NCI-H2081 treated with DMSO at 0.1 percent for 48 hours (cell line): ENCODE measurements at places on chromosomes 12 and 14.

GRCh38 chr12:113030875-113031525, 25.5 kb upstream of the DTX1 start:
- DNase-seq, result peak; percentile 21

- no peak for DNase-seq
Measured at GRCh38 chr14:105010891-105011291, 10.0 kb downstream of the CDCA4 start.

DNA sequence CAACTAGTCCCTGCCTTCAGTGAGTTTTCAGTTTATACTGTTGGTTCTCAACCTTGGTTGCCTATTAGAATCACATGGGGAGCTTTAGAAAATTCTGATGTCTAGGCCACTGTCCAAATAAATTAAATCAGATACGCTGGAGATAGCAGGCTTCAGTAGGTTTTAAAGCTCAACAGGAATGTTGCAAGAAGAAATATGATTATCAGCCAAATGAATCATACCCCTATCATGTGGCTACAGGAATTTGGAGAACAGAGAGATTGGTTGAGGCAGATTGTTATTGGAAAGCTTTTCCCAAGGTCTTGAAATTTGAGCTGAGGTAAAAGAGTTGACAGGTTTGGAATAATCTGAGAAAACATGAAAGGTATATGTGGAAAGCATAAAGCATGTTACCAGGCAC, 125.3 kb downstream of the WIF1 start:
- no peak for DNase-seq

- DNase-seq, result no peak
Measured at GRCh38 chr12:65663648-65664047, 160.6 kb upstream of the HMGA2 start.

DNA sequence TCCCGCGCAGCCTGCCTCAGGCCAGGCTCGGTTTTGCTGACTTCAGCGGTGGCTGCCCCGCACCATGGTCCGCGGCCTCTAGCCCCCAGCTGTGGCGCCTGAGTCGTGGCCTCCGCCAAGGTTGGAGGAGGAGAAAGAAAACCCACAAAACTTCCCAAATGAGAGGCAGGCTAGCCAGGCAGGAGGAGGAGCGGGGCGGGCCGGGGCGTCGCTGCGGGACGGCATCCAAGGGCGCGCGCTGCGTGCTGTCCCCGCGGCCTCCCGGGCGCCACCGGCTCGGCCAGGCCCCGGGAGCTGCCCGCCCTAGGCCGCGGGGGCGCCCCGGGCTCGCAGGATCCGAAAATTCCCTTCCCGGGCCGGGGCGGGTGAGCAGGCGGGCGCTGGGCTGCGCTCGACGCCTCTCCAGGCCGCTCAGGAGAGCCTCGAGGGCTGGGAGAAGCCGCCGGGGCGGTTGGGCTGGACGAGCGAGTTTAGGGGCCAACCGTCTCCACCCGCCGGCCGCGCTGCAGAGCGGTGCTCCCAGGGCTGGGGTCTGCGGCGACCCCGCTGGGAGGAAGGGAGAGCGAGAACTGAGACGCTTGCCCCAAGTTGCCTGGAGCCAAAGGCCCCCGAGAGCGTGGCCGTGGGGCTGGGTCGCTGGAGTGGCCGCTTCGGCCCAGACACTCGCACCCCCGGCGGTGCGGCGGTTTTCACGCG, at the start of gene EFS:
TSS of gene EFS (minus strand) at position 137 of the 696 bp plus-strand sequence. CDS start 147 bp downstream, outside the sequence.
- no peak for DNase-seq

- DNase-seq, result no peak
Measured at GRCh38 chr14:23185063-23185462, 1.6 kb upstream of the SLC7A8 start.

- no peak for DNase-seq
Measured at GRCh38 chr12:118959985-118960560, 21.3 kb upstream of the SRRM4 start.

DNA sequence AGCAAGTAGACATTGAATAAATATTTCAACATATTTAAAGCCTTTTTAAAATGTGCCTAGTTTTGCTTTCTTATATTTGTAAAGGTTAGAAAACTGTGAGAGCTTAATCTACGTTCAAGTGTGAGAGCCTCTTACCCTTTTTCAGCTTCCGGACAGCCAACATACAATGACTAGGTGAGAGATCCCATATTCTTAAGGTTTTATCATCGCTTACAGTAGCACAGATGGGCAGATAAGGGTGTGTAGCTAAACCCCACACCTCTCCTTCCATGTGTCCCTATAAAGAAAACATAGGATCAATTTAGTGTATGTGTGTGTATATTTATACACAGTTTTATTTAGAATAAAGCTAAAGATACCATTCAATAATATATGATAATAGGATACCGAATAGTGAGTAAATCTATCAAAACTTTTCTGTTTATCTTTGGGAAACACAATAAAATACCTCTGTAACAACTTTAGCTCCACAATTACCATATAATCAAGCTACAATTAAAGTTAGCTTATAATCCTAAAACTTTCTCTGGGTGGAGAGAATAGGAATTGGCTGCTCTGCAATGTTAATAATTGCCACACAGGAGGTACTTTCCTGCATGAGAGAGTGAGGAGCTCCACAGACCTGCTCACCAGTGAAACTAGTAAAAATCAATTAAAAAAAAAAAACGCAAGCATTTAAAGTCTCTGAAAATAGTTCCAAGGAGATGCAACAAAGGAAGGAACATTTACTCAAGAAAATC, 110.8 kb downstream of the EML5 start:
- no peak for DNase-seq

DNA sequence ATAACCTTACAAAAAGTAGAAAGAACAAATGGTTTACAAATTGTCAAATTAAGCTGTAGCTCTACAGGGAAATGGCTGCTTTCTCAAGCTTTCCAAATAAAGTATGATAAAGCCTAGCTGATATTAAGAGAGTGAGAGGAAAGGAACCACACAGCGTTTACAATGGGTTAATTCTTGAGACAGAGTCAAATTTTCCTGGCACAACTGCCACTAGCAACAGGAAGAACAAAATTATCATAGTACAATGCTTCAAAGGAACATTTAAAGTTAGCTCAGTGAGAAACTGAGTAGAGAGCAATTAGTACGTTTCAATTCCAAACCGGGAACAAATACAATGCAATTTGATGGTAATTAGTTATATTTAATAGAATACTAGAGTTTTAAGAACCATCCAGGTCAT, 116.0 kb downstream of the PPP1R12A start:
- DNase-seq, result no peak

GRCh38 chr12:7581625-7582024, 78.0 kb upstream of the CD163 start:
- DNase-seq, result no peak

DNA sequence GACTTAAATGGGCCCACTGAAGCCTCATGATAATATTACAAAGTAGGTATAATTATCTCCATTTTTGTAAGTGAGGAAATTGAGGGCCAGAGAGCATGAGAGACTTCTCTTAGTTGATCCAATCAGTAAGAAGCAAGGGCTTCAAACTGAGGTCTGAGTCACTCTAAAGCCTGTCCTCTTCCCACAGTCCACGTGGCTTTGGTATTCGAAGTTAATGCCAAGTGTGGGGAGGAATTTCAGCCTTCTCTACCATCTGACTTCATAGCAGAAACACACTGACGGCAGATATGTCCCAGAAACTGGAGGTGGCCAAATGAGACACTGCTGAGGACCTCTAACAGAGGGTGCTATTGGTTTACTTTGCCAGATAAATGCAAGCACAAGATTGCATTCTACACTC, 114.4 kb upstream of the OVCH1 start:
- DNase-seq, result no peak

DNA sequence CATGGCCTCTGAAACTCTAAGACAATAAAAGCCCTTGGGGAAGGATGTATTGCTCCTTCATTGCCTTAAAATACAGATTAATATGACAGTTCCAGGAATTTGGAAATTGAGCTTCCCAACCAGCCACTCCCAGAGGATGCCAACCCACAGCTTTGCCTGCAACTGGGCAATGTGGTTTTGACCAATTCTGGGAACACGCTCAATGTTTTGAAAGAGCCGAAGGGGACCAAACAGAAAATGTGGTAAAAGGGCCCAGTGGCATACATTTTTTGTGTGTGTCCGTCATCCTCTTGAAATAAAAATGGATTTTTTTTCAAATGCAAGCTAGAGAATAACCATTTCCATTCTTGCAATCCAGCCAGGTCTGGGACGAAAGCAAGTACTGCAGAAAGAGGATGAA, 88.3 kb upstream of the PLEKHG7 start:
- no peak for DNase-seq

GRCh38 chr12:81274637-81275529, 197.0 kb downstream of the ACSS3 start:
- no peak for DNase-seq

- DNase-seq, result no peak
Measured at GRCh38 chr12:126667339-126667738, 1599.6 kb upstream of the TMEM132C start.

DNA sequence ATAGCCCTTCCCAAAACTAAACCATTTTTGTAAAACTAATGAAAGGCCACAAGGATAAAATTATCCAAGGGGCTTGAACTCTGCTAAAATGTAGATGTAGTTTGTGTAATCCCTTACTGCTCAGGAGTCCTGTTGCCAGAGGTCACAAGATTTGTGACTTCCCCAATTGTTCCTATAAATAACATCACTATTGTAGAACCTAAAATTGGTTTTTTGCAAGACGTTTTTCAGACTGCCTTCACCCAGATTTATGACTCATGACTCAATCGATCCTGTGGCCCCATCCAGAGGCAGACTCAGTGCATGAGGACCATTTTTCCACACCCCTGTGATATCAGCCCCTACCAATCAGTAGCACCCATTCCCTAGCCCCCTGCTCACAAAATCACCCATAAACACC, 61.5 kb upstream of the RASSF8 start:
- no peak for DNase-seq

DNA sequence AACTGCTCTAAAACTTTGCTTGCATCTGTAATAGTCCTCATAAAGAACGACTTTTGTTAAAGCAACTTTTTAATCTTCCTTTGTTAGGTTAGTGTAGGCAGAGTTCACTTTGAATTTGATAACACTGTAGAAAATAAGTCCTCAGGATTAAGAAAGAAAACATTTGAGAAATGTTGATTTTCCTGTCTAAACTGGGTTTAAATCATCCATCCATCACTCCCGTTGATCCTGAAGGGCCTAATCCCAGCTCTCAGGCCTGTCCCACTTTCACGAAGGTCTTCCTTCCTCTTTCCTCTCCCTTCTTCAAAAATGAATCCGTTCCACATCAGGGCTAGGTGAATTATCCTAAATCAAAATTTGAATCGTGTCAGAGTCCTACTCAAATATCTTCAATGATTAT, 36.9 kb downstream of the SLC2A14 start:
- DNase-seq, result no peak

- no peak for DNase-seq
Measured at GRCh38 chr12:107731366-107731765, 29.6 kb downstream of the PRDM4 start.

DNA sequence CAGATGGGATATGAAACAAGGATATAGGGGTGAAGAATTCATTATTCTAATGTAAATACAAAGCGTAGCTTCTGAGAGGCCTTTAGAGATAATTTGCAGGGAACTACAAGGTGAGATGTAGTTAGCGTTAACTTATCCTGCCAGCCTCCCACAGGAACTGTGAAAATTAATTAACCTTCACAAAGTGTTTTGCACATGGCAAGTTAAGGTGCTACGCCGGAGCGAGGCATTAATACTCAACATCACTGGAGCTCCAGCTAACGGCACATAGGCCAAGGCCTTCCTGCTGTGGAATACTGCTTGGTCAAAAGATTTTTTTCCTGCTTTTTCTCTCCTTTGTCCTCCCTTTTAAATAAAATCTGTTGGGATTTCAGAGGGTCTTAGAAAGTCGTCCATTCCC, 86.5 kb downstream of the CRACR2A start:
- no peak for DNase-seq

- no peak for DNase-seq
Measured at GRCh38 chr12:66013224-66013623, 117.3 kb downstream of the LLPH start.

GRCh38 chr12:64992641-64993040, 128.5 kb downstream of the WIF1 start:
- DNase-seq, result no peak

- DNase-seq, result no peak
Measured at GRCh38 chr14:97802430-97803373, 1005.5 kb downstream of the VRK1 start.

DNA sequence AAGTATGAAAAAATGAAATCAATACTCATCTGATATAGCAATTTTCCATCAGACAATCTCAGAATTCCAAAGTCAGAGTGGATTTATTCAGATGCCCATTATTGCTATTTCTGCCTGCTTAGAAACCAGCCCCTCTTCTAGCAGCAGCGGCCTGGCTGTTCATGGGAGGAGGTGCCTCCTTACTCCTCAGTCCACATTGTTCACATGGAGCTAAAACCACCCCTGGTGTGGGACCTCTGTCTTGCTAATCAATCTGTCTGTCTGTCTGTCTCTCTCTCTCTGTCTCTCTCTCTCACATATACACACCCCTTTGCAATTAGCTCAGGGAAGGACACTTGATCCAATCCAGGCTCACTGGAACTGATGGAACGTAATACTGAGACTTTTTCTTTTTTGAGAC, 176.1 kb downstream of the APAF1 start:
- no peak for DNase-seq

GRCh38 chr12:67220065-67220464, 49.1 kb upstream of the CAND1 start:
- DNase-seq, result peak; percentile 26

DNA sequence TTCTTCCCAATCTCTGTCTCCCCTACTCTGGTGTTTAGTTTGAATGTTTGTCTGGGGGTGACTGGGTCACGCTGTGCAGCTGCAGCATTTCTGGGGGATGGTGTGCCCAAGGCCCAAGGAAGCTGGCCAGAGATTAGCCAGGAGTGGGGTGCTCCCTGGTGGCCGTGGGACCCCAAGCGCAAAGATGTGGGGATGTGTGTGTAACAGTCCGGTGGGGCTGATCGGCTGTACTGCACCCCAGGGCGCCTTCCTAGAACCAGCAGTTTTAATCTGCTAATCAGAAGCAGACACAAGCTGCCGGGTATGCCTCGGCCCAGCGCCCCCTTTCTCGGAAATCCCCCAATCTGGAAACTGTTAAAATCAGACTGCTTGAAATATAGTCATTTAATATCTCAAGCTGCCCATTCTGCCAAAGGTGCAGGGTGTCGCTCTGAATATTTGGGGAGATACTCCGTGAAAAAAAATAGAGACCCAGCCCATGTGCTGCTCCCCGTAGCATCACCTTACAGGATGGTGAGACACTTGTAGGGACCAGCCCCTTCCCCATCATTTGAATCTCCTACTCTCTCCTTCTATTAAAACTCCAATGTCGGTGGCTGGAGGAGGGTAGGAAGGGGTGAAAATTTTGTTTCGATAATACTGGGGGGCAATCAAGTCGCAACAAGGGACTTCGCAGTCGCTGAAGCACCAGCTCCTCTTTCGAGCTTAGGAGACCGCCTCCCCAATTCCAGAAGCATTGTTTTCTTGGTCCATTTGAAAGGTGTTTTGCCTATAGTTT, 4.3 kb downstream of the HOXC9 start:
- no peak for DNase-seq

GRCh38 chr12:21499765-21500164, 1.7 kb downstream of the RECQL start:
- no peak for DNase-seq

- no peak for DNase-seq
Measured at GRCh38 chr12:101876322-101876860, 989 bp upstream of the DRAM1 start.
